ENCODE measurements at places on chromosomes 4 and X.

GRCh38 chr4:78247536-78248285 lies 190.6 kb downstream of the FRAS1 start:
- no peak for DNase-seq

DNA sequence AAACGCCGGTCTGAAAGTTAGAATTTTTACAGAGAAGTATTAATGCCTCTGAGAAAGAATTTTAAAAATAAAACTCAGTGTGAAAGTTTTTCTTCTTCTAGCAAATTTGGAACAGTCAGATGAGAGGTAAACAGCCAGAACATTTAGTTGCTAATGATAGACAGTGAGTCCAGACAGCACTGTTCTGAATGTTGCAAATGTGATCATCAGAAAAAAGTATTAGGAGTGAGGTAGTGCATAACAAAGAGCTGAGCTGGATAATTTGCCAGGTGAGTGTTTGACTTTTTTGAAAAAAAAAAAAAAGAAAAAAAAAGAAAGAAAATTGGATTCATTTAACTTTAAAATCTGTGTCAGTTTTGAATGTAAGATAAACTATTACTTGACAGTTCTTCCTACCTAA lies 42.0 kb upstream of the GRPR start:
- no peak for DNase-seq

- DNase-seq, result no peak
Observed at GRCh38 chrX:111007238-111007637, 88.8 kb upstream of the PAK3 start.

DNA sequence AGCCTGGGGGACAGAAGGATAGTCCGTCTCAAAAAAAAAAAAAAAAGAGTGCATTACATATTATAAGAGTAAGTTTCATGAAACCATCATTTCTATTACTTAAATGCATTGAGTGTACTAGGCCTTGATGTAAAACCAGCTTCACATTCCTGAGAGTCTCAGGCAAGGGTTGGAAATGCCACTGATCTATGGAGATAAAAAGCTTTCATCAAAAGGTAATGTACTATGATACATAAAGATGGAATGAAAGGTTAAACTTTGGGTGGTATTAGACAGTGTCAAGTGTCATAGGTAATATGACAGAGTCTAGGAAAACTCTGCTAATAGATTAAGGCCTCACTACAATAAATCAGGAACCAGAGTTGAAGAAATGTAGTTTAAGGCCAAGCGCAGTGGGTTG lies 7.4 kb downstream of the CFAP97 start:
- no peak for DNase-seq

DNA sequence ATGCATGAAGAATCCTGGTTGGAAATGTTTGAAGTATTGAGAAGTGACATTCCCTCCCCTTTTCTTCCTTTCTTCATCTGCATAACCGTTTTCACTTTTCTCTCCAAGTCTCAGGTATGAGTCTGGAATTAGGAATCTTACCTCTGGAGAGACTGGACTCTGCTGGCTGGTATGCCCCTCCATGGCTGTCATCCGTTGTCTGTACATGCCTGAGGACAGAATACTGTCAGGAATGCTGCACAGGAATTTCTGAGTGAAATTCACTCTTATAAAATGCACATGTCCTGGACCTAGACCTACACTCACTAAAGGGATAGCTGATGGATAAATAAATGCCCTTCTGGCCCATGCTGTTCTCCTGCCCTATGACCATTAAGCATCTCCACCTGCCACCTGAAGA lies 179.5 kb downstream of the MSN start:
- DNase-seq, result no peak

DNA sequence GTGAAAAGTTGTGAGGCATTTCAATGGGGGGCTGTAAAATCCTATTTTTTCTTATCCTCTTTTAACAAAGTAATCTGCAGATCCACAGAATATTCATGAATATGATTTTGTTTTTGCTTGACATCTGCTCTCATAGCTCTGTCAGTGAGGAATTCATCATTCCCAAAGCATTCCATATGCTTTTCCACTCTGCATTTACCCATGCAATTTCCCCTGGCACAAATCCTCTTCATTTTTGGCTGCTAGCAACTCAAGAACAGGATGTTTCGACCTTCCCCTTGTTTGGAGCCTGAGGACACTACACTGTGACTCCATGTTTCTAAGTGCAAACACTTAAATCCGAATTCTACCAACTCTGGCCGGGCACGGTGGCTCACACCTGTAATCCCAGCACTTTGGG lies 48.5 kb downstream of the KLHL15 start:
- DNase-seq, result no peak

- no peak for DNase-seq
Observed at GRCh38 chr4:98861100-98861884, 67.6 kb downstream of the EIF4E start.

GRCh38 chr4:109979920-109980717 lies 67.4 kb downstream of the EGF start:
- DNase-seq, result no peak
